Muscle of back (tissue), 13 donors: ENCODE measurements at places on chromosomes 2 and 18. TPM values are rescaled to one million over a fixed set of nuclear protein-coding genes. Genes with fewer than 3 reads are reported as not detected.

Gene SERPINB13
- 4.0 TPM for polyA plus RNA-seq

Gene MRPL19
- 36.8 TPM for polyA plus RNA-seq

Gene NFE2L2
- 58.1 TPM for polyA plus RNA-seq

Gene DSG1
- polyA plus RNA-seq = not detected

Gene HNMT
- polyA plus RNA-seq = 23.1 TPM

Gene ST8SIA5
- 7.3 TPM for polyA plus RNA-seq

Gene ASAP2
- polyA plus RNA-seq = 20.0 TPM

Gene SERPINB10
- not detected for polyA plus RNA-seq
